ENCODE measurements at places on chromosomes 7 and 10.

- DNase-seq, result no peak
Measured at GRCh38 chr7:1474736-1475135, 15.5 kb upstream of the MICALL2 start.

GRCh38 chr10:89651205-89651915 is 6.3 kb upstream of the PANK1 start:
- DNase-seq, result no peak

GRCh38 chr7:2068693-2069471 is 163.9 kb downstream of the MAD1L1 start:
- no peak for DNase-seq

- no peak for DNase-seq
Measured at GRCh38 chr10:31709028-31709427, 219.6 kb downstream of the ARHGAP12 start.

- no peak for DNase-seq
Measured at GRCh38 chr10:62082729-62083411, 181.4 kb downstream of the ARID5B start.

DNA sequence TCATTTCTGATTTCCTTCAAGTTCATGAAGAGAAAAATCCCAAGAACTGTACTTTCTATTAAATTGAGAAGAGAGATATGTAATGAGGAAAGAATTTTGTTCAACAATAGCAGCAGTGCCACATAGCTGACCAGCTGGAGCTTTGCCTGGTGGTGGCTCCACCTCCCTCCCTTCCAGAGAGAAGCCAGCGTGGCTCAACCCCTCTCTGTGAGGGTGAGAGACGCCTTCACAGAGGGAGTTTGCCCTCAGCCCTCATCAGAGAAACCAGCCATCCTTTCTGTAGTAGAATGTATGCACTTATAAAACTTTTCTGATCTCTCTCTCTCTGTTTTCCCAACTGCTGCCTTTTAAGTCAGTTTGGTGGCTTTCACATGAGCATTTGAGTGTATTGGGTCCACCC is 20.5 kb upstream of the COL1A2 start:
- no peak for DNase-seq

DNA sequence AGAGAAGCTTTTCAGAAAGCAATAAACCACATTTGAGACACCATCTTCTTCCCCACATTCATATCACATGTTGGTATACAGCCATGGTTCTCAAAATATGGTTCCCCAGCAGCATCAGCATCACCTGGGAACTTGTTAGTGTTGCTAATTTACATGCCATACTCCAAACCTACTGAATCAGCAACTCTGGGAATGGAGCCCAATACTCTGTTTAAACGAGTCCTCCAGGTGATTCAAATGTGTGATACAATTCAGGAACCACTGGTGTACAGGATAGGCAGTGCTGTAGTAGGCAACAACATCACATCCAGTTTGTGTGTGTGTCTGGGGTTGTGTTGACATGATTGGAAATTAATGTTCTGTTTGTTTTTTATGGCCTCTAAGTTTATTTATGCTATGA is 47.7 kb downstream of the ZNF277 start:
- DNase-seq, result no peak

GRCh38 chr7:151839451-151839921 is 37.4 kb downstream of the PRKAG2 start:
- DNase-seq, result no peak

- no peak for DNase-seq
Measured at GRCh38 chr10:116669832-116670644, 49.3 kb downstream of the PNLIPRP2 start.

- DNase-seq, result no peak
Measured at GRCh38 chr7:73366990-73367389, 39.0 kb downstream of the FKBP6 start.

GRCh38 chr7:11261470-11261869 is 287.8 kb downstream of the PHF14 start:
- no peak for DNase-seq

DNA sequence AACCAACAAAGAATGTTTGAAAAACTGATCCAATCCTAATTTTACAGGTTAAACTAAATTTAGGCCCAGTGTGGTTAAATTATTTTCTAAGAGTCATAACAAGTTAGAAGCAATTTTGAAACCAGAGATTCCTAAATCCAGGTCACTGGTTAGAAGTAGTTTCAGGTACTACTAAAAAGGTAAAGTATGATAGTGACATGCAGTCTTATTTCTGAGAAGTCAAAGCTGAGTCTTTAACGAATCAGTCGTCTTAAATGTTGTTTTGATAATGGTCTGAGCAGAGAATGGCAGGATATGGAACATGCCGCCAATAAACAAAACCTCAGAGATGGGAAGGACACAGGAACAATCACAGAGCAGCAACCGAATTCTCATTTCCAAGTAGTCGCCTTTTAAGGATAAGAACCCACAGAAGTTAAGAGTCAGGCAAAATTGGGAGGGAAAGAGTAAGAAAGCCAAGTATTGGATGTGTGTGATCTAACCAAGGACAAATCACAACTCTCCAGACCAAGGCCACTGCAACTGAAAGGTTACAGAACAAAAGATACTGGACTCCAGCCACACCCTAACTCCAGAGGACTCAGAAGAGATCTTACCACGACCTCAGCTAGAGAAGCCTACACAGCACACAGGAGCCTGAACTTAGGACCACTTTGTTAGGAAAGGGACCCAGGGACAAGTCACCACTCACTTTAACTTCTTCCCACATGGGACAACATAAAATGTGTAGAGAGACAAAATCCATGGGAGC is 19.7 kb downstream of the TMEM243 start:
- no peak for DNase-seq

- no peak for DNase-seq
Measured at GRCh38 chr7:29370531-29371314, 176.1 kb downstream of the CHN2 start.

GRCh38 chr10:58311026-58311425 is 23.8 kb upstream of the UBE2D1 start:
- no peak for DNase-seq

DNA sequence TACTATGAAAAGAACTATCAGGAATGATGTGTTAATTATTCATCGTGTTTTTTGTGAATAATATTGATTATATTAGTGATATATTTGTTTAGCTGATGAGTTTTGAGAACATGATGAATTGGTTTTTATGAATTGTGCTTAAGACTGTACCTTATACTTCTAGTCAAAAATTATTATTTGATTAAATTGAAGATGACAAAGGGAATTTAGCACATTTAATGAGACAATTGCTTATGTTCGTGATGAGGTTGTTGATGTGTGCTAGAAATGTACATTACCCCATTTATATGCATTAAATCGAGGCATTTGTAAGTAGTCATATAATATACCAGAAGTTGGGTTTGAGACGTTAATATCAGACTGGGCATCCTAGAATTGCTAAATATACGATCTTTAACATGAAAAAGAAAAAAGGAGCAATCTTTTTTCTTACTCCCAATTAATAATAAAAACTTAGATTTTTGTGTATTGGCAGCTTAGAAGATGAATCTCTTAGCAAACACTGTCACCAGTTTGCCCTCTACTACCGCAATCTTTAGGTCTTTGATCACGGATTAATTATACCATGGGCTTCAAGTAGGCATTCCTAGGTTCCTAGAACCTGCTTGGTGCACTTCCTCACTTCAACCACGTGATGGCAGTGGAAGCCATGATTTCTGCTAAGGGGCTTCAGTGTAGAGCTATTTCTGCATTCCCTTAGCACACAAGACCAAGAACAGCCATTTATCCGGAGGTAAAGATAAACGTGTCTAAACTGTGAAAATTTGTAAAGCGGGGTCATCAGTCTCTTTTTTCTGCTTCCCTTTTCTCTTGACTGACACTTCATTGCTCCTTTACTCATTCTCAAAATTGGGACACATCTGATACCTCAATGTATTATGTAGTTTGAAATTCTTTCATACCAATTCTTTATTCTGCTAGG is 1.6 kb downstream of the KLHDC10 start:
- DNase-seq, result peak; percentile 43

DNA sequence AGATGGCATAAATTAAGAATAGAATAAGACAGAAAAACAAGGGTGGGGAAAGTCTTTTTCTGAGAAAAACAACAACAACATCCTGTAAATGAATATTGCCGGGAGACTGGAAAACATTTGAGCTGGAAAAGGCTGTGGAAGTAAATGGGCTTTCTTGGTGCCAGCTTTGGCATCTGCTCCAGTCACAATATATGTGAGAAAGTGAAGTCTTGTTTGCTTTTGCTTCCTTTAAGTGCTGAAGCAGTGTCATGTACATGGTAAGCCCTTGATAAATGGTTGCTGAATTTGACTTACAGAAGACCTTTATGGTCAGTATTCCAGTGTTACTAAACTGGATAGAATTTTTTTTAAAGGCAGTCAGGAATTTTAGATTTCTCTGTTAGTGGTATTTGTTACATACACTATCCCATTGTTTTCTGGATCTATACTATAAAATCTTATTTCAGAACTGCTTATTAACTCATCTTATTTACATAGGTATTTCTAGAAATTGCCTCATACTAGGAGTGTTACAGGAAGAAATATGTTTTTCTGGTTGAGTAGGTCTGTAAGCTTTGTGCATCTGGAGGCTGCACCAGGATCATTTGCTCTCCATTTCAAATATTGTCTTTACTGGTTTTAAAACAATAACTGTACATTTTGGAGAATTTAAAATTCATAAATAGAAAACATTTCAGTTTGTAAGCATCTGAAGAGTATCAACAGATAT is 201.7 kb upstream of the FOXP2 start:
- no peak for DNase-seq

GRCh38 chr7:28201131-28201530 is 20.5 kb upstream of the JAZF1 start:
- DNase-seq, result no peak

- no peak for DNase-seq
Measured at GRCh38 chr10:93245779-93246178, 172.1 kb downstream of the CYP26A1 start.

DNA sequence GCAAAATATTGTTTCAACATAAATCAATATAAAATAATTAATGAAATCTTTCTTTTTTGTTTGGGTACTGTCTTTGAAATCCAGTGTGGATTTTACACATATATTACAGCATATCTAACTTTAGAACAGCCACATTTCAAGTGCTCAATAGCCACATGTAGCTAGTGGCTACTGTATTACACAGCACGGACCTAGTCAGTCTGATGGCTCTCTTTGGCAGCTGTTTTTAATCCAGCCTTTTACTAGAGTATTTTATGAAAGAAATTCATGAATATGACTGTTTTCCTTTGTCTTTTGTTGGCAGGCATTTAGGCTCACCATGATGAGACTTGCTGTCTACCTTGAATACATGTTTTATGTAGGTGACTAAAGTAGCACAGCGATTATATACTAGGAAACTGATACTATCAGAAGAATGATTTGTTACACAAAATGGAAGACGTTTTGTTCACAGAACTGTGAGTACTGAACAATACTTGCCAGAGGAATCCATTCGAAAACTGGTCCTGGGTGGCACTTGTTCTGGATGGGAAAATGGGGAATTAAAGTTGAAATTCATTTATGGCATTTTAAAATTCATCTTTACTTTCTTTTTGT is 386.7 kb downstream of the PHTF2 start:
- no peak for DNase-seq

DNA sequence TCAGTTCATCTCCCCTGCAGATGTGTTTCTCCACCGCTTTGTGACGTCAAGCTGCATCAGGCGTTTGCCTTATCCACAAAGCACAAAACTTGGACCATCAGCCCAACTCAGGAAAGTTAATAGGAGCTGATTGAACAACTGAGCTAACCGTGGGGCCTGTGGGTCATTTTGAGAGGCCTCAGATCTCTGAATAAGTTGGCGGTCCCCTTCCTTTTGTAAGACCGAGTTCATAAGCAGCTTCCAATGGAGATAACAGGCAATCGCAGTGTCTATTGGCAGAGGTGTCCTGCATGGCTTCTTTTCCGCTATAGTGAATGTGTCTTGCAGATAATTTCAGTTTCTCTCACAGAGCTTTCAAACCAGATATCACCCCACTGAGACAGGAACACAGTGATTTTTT is 154.0 kb downstream of the SORCS1 start:
- DNase-seq, result no peak

GRCh38 chr10:83592337-83592935 is 546.9 kb upstream of the GHITM start:
- no peak for DNase-seq

DNA sequence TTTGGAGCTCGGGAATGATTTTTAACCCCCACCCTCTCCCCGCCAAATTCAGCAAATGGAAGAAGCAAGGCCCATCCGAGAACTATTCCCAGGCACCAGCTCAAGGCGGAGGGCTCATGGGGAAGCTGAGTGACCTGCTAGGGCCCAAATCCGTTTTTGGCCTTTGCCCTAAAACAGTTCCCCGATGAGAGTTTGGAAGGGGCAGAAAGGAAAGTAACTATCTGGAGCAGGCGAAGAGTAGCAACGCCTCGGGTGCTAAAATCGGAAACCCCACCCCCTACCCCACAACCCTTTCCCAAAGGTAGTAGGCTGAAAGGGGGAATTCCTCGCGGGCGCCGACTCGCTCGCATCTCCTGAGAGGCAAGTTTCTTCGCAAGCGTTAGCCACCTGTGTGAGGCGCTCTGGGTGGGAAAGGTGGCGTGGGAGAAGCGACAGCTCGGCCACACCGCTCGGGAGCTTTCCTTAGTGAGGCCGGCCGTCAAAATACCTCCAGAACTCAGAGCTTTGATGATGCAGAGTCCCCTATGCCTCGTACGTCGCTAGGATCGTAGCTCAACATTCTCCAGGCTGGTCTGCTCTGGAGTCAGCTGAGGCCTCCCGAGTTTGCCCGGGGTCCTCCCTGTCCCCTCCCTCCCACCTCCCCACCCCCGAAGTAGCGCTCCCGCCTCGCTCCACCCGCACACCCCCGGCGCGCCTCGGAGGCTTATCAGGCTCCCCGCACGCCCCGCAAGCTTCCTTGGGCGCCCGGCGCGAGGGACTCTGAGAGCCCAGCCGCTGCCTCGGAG is 642 bp upstream of the PRKG1 start:
- DNase-seq, result no peak

GRCh38 chr7:24920451-24921361 is 59.3 kb downstream of the OSBPL3 start:
- no peak for DNase-seq

DNA sequence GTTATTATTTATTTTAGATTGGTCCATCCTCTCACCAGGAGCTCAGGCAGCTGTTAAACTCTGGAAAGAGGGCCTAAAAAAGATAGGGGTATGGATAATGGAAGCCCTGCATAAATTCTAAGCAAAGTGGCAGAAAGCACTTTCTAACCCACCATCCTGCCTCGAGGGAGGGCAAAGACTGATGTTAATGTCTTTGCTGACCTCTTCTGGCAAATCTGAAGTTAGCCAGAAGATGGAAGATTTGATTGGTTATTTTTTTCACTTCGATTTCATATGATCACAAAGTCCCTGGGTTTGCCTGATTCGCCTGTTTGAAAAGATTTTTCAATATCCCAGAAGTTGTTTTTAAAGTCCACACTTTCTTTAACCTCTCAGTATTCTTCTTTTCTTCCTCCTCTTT is 24.8 kb downstream of the OR9A2 start:
- DNase-seq, result no peak

GRCh38 chr10:53177468-53177867 is 404.9 kb upstream of the MBL2 start:
- no peak for DNase-seq

DNA sequence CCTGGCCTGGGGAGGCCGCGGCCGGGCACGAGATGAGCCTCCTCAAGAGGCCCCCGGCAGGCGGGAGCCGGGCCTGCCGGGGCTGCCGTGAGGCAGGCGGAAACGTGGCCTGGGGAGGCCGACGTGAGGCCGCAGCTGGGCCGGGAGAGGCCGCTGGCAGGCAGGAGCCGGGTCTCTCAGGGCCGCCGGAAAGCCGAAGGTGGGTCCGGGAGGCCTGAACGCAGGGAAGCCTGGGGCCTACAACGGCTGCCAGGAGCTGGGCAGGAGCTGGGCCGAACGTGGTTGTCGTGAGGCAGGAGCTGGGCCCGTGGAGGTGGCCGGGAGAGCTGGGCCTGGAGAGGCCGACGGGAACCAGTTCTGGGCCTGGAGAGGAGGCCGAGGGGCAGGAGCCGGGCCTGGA is 171.9 kb downstream of the TPST1 start:
- no peak for DNase-seq
